ENCODE measurements at places on chromosomes 4 and X. TPM values are rescaled to one million over a fixed set of nuclear protein-coding genes. Genes with fewer than 3 reads are reported as not detected.

SSX4 gene
- total RNA-seq = not detected

TET2 gene
- 11.2 TPM for total RNA-seq

ANOS1 gene
- 0.52 TPM for total RNA-seq

CSAG2 gene
- not detected for total RNA-seq

SCML2 gene
- 2.3 TPM for total RNA-seq

PABPC1L2A gene
- total RNA-seq = not detected

TRIM60 gene
- not detected for total RNA-seq

SYNPO2 gene
- 7.6 TPM for total RNA-seq

FREM3 gene
- total RNA-seq = not detected

SMAD1 gene
- 45.5 TPM for total RNA-seq

APELA gene
- not detected for total RNA-seq

ERAS gene
- not detected for total RNA-seq

DNA sequence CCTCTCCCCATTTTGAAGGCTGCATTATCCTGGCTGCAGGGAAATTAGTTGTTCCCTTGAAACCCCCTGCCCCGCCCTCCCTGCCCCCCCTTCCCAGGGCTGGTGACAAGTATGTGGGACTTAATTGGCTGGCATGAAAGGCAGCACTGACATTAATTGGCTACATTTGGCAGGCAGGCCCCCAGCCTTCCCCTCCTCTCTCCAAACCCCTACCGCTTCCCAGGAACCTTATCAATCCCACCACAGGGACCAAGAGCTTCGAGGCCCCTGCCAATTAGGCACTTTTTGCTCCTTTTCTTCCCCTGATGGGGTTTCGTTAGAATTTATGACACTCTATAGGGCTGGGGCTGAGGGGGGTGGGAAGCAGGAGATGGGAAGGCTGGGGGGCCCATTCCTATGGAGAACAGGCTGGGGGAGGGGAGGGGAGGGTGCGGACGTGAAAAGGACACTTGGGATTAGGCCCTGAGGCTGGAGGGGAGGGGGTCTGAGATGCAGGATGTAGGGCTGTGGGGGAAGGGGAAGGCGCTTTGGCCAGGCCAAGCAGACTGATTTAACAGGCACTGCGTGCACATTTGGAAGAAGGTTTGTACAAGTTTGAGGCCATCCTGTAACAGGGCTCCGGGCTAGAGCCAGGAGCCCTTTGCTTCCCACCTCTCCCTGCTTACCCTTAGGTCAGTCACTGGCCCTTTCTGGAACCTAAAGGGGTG is 52.2 kb downstream of the EFNB1 start:
- DNase-seq = no peak

DNA sequence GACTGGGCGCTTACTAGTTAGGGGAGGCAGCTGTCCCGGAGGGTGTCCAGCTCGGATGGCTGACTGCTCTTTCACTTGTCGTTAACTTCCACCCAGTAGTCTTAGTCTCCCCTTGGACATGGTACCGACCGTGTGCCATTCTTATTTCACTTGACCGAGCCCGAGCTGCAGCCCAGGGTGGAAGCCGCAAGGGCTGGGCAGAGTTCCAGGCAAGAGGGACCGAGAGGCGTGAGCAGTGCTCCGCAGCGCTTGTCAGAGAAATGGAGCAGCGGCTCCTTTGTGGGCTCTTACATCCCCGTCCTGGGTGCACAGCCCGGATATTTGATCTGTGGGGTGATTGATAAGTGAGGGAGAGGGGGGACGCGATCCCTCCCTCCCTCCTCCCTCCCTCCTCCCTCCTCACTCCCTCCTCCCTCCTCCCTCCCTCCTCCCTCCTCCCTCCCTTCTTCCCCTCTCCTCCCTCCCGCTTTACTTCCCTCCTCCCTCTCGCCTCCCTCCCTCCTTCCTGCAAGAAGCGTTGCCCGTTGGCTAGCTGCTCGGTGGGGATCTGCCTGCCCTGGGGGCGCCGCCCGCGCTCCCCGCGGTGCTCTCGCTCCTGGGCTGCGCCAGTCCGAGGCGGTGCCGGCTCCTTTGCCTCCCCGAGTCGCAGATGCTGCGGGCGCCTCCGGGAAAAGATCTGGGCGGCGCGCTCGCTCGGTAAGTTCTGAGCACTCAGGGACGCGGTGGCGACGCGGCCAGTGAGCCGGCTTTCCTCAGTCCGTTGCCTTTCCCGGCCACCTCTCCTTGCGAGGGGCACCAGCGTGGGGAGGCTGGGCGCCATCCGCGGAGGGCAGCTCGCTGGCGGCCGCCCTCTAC is at the start of gene SLITRK2:
SLITRK2 (plus strand) TSS at position 499 of the 855 bp plus-strand sequence. CDS start 4,597 bp downstream, outside the sequence.
- DNase-seq = peak; percentile 4

DNA sequence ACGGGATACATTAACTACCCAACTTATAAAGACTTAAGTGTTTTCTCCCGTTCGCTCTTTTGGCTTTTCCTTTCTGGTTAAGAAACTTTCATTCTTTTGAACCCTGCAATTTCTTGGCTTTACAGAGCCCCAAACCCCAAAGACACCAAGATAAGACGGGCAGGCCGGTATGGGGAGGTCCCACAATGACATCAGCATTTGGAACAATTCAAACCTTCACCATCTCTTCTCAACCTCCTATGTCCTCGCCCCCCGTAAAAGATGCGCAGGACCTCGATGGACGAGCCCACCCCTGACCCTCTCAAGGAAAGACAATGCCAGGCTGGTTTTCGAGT is 999 bp downstream of the ZNF518B start:
- DNase-seq = no peak

DNA sequence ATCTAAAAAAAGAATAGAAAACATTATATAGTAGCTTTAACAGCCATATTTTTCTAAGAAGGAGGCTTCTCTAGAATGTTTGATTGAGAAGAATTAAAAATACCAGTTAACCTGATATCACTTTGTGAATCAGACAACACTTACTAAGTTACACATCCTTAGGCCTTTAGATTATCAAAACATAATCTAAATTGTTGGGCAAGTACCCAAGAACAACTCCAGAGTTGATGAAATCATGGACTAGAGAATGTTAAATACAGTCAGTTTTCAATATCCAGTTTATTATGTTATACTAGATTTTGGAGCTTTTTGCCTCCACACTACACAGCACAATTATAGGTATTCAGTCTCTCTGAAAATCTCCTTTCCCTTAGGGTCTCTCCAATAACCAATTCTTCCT is 39.6 kb downstream of the ARL13A start:
- no peak for DNase-seq

GRCh38 chr4:141469392-141469791 is 167.0 kb upstream of the IL15 start:
- DNase-seq = no peak

- DNase-seq = peak; percentile 47
Observed at GRCh38 chr4:38131371-38132091, 171.3 kb downstream of the PTTG2 start.

DNA sequence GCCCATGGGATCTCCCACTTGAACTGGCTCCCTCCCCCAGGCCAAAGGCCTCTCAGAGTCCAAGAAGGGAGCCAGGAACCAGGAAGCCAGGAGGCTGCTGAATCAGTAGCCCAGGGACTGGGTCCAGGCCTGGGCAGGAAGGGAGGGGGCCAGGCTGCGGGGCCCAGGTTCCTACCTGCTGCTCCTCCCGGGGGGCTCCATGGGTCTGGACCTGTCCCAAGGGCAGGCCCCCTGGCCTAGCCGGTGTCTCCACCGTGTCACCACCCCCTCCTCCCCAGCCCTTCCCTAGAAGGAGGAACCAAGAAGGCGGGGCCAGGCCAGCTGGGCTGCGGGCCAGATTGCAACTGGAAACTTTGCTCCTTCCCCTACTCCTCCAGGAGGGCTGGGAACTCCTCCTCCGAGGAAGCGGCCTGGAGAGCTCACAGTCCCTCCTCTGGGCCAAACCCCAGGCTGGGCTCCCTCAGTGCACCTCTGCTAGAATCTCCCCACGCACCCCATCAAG is at the start of gene IQSEC2:
IQSEC2 (minus strand) TSS at position 264 of the 502 bp plus-strand sequence.
- peak; percentile 88 for DNase-seq

GRCh38 chr4:183096276-183096965 is 2.6 kb upstream of the WWC2 start:
- no peak for DNase-seq

DNA sequence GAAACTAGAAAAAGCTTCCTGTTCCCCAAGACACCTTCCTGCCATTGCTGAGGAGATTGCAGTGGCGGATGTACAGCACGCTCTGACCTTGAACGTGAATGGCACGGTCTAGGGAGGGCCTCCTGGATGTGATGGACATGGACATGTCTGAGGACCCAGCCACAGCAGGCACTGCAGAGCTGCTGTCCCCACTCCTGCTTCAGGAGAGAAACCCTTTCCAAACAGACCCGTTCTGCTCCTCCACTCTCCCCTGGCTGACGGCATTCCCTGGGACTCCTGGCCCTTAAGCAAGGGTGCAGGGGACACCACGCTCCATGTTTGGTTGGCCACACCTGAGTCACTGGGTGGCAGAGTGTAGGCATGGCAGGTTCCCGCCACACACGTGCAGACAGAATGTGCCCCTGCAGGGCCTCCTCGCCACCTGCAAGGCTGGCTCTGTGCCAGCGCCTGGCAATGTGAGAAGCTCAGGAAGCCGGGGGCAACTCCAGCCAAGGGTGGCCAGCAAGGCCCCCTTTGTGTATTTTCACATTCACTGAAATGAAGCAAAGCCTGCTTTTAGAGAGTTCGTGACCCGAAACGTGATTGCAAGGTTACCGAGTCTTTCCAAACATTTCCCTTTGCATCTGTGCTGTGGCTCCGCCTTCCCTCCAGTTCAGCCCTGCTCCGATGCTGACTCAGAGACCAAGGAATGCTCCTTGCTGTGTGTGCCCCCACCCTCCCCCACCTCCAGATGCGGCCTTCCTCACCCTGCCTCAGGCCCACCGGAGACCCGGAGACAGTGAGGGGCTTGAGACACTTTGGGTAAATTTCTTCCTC is 46.1 kb downstream of the HTRA3 start:
- DNase-seq = peak; percentile 80

DNA sequence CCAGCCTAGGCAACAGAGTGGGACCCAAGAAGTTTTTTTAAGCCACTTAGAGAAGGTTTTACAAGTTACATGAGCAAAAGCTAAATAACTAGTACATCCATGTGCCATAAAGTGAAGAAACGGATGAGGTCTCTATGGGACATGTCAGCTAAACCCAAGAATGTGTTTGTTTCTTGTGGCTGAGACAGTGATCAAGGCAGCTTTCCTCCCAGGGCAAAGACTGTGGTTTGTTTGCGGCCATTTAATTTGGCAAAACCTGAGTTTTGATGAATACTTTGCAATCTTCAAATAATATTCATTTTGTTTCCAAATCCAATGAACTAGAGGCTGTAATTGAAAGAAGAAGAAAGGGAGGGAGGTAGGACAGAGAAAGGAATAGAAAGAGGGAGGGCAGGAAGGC is 44.9 kb upstream of the SLC2A9 start:
- no peak for DNase-seq

DNA sequence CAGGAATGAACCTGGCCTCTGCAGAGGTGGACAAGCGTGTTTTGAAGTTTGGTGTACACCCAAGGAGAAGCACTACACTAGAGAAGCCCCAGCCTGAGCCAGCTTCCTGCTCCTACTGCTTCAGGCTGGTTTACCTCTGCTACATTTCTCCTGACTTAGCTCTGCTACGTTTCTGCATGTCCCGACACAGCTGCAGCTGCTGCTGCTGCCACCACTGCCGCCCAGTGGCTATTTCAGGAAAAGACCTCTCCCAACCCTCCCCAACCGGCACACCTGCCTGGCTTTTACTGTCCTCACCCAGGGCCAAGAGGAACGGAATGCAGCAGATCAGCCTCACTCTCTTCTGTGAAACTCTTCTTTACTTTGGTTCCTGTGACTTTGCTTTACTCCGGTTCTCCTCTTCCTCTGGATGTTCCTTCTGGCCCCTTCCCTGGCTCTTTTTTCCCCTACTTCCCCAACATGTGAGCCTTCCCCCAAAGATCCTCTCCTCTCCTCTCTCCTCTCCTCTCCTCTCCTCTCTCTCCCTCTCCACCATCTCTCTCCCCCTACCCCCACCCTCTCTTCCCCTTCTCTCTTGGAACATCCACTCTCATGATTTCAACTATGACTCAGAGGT is 3.1 kb upstream of the P2RY4 start:
- peak; percentile 34 for DNase-seq

- DNase-seq = no peak
Observed at GRCh38 chrX:68896581-68896980, 67.8 kb downstream of the EFNB1 start.

GRCh38 chr4:82124932-82125786 is 248.6 kb downstream of the HNRNPD start:
- DNase-seq = no peak

DNA sequence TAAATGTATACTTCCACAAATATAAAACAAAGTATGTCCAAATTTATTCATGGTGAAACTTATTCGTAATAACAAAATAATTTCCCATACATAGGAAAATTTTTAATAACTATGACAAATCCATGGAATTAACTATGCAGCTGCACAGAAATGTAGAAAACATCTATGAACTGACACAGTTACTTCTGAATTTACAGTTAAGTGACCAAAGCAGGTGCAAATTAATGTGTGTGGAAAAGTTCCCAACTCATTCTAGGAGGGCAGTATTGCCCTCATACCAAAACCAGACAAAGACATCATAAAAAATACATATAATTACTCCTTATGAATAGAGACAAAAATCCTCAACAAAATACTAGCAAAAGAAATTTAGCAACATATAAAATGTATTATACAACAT is 12.5 kb downstream of the LDOC1 start:
- no peak for DNase-seq

GRCh38 chr4:78864405-78865024 is 74.7 kb downstream of the PAQR3 start:
- DNase-seq = no peak

DNA sequence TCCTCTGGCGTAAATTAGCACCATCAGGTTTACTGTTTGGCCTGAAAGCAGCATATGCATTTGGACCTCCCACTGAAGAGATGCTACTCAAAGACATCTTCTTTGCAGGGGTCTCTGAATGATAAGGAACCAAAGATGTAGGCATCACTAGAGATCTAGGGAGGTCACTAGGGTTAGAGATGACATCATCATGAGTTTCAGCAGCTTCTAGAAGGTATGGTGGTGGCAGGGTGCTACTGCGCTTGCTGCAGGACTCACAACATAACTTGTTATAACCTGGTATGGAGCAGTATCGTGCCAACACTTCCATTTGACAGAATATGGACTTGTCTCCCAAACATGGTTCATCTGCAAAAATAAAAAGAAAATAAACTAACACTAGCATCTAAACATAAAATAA is 251.6 kb downstream of the NPFFR2 start:
- DNase-seq = no peak

DNA sequence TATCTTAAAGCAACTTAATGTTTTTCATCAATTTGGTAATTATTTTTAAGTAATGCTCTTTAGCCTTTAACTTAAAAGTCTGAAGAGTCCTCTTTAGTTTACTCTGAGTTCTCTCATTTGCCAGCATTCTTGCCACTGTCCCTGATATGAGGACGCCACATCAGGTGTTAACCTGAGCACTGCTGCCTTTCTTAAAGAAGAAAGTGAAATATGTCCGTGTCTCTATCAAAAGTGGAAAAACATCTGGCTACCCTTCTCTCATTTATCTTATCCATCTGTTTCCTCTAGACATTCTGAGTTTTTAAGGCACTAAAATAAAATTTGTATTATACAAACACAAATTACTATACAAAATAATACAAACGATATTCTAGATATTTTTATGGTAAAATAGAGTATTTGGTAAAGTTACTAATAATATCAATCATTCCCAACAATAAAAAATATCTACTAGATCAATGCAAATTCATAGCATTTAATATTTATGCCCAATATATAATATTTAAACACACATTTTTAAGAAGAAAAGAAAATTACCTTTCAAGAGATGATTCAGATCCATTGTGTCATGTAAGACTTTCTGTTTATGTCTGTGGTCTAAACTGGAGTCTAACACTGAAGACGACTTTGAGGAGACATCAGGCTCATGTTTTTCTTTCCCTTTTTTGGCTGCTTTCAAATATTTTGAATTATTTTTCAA is 14.0 kb downstream of the CFAP97 start:
- no peak for DNase-seq

Measured in body of pancreas (tissue), 4 donors.